ENCODE measurements at places on chromosomes 5 and 9.

GRCh38 chr9:37746448-37747270 lies 6.9 kb upstream of the TRMT10B start:
- DNase-seq = no peak

- no peak for DNase-seq
Observed at GRCh38 chr5:40033411-40033810, 608.6 kb upstream of the DAB2 start.

- no peak for DNase-seq
Observed at GRCh38 chr5:139388198-139388821, 1.4 kb downstream of the MZB1 start.

DNA sequence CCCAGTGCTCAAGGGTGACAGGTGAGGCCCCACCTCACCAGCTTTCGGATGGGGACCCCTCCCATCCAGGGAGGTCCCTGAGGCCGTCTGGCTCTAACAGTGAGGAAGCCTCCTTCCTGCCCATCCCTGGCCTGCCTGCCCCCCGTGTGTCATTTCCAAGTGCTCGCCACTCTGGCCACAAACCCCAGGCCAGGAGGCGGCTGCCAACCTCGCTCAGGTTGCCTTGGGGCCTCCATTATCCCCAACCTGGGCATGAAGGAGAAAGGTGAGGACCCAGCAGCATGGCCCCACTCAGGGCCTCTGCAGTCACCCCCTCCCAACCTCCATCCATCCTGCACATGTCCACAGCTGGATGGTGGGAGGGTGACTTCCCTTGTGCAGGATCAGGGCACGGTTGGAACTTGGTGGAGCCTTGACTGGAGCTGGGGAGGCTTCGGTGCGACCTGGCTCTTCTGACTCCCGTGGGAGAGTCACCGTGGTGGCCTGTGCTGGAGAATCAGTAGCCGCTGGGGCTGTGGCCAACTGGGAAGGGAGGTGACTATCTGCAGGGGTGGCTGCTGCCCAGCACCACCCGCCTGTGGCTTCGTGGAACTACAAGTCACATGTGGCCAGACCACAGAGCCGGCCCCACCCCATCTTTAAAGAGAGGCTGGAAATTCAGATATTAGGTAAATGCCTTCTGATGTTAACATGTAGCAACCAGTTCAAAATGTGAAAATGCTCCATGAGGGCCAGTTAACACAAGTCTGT lies 37.5 kb upstream of the GFPT2 start:
- DNase-seq = no peak

- no peak for DNase-seq
Observed at GRCh38 chr9:107711542-107711941, 222.0 kb upstream of the KLF4 start.

- DNase-seq = peak; percentile 65
Observed at GRCh38 chr5:154811653-154812465, 38.5 kb downstream of the FAXDC2 start.

DNA sequence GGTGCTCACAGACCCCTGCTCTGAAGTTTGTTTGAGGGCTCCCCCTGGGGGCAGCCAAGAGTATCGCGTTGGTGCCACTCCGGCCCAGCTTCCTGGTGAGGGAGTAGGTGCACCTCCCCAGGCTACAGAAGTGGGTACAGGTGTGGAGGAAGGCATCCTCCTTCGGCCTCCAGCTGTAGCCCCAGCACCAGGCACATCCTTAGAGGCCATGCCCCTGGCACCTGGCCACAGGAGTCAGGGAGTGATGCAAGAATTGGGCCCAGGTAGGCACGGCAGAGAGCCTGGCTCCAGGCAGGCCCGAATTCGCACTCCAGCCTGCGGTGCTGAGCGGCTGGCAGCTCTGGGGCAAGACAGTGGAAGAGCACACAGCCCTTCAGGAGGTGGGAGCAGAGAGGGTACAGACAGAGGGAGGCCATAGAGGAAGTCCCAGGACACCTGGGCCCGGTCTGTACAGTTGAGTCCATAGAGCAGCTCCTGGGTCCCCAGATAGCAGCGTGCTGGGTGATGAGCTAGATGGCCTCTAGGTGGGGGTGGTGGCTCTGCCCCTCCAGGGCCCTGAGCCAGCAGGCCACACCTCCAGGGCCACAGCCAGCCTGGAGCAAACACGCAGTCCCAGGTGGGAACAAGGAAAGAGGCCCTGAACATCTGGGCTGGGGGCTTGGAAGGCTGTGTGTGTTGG lies 2.4 kb downstream of the SAPCD2 start:
- peak; percentile 88 for DNase-seq

- DNase-seq = no peak
Observed at GRCh38 chr9:94645901-94646300, 6.6 kb upstream of the FBP1 start.

GRCh38 chr9:119284118-119284517 lies 85.1 kb downstream of the BRINP1 start:
- DNase-seq = no peak

DNA sequence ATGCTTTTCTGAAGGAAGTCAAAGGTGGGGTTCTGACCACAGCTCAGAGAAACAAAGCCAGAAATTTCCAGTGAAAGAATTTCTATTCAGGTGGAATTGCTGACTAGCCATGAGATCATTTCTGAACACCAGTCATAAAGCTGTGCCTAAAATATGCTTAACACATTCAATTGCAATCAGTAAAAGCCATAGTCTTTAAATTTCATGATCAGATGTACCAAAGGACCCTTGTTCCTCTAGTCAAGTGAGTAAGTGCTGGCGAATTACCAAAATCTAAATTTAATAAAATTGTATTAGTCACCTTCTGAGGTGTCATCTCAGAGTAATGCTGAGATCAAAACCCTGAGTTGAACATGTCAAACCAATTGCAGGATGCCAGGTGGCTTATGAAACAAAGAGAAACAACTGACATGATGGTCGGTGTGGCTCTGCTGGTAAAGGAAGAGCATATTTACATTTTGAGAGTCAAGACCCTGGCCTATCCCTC lies 334.2 kb upstream of the CCNH start:
- DNase-seq = no peak

GRCh38 chr5:1509346-1510085 lies 14.2 kb downstream of the LPCAT1 start:
- no peak for DNase-seq

GRCh38 chr5:133732536-133732935 lies 120.2 kb upstream of the FSTL4 start:
- no peak for DNase-seq

DNA sequence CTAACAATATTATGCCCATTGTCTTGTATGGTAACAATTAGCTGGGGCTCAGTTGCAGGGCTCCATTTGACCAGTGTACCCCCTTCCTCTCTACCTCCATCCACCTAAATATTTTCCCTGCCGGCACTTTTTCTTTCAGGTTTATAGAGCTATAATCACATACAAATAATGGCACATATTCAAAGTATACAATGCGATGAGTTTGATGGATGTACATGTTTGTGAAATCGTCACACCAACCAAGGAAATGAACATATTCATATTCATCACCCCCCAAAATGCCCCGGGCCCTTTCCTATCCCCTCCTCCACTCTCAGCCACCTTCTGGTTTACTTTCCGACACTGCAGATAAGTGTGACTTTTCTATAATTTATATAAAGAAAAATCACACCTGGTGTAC lies 351.5 kb downstream of the GADD45G start:
- DNase-seq = no peak

DNA sequence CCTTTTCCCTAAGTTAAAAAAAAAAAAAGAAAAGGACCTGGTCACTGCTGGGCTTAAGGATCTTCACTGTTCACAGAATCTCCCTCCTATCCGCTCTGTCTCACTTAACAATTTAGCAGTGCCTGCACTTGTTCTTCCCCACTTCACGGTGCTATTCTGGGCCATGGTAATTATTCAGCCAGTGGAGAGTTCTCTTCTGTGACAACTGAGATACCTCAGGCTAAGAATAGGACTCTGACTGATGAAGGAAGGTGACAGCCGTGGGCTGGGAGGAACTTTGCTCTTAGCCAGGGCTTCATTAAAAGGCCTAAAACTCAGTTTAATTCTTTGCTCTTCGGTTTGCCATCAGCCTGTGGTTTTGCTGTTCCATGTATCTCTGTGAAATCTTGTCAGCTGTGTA lies 51.9 kb upstream of the ENTREP1 start:
- DNase-seq = no peak

GRCh38 chr9:38641142-38641541 lies 20.7 kb upstream of the ANKRD18A start:
- no peak for DNase-seq

GRCh38 chr9:36938617-36939016 lies 95.5 kb downstream of the PAX5 start:
- DNase-seq = no peak

- DNase-seq = no peak
Observed at GRCh38 chr5:68000805-68001204, 214.8 kb upstream of the PIK3R1 start.

DNA sequence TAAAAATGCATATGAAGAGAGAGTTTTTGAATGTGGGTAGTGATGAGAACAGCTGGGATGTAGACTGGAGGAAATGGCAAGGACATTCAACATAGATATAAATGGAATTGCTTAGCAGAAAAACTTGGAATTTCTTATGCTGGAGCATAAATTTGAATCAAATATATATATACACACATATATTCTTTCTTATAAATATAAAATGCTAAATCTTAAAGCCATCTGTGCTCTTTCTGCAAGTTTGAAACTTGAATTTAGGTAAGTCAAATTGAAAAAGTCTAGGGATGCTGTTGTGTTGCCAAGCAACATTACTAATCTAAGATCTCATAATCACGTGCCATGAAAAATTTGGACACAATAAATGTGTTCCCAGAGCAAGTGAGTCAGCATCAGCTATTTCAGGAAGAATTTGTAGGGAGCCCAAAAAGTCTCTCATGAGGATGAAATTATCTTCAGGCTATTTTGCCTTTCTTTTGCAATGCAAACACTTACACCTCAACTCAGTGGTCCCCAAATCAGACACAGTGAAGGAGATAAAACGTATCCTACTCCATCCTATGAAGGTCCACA lies 58.4 kb upstream of the ALDH1A1 start:
- no peak for DNase-seq

DNA sequence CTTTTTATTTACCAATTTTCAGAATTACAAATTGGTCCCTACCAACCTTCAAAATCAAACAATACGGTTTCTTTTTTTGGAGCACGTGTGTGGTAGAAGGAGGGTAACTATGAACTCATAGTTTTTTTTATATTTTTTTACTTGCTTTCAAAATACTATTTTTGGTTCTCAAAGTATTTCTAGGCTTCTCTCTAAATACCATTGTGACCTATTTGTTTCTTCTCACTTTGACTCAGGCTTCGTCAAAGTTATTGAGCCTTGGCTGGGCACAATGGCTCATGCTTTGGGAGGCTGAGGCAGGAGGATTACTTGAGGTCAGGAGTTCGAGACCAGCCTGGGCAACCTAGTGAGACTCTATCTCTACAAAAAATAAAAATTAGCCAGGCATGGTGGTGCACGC lies 11.6 kb upstream of the KIF27 start:
- no peak for DNase-seq

GRCh38 chr9:98883276-98883675 lies 60.4 kb upstream of the COL15A1 start:
- no peak for DNase-seq

GRCh38 chr9:100011062-100011681 lies 87.6 kb downstream of the ERP44 start:
- no peak for DNase-seq

DNA sequence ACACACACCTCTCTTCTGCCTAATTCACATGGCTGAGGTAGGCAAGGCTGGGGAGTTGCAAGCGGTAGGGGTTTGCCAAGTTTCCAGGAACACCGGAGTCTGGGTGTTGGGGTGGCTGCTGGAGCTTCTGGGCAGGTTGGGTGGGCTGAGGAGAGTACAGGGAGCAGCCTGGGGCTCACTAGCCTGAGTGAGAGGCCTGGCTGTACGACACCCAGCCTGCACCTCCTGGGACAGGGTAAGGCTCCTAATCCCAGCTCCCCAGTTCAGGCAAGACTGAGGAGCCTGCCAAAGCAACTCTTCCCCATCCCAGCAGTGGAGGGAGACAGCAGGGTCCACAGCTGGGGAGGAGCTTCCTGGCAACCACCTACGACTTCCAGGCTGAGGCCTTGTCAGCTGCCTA lies 8.0 kb downstream of the SPAAR start:
- no peak for DNase-seq

DNA sequence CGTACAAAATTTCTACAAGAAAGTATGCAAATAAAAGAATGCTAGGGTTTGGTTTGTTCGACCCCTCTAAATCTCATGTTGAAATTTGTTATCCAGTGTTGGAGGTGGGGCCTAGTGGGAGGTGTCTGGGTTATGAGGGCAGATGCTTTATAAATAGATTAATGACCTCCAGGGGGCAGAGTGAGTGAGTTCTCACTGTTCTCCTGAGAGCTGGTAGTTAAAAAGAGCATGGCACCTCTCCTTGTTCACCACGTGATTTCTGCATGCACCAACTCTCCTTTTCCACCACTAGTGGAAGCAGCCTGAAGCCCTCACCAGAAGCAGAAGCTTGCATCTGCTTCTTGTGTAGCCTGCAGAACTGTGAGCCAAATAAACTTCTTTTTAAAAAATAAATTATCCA lies 50.4 kb upstream of the FAM170A start:
- no peak for DNase-seq
